CD4-positive, alpha-beta T cell treated with Interleukin-12 subunit alpha and Interleukin-12 subunit beta, for 1 hour (primary cell): ENCODE measurements at places on chromosomes 5 and 9.

DNA sequence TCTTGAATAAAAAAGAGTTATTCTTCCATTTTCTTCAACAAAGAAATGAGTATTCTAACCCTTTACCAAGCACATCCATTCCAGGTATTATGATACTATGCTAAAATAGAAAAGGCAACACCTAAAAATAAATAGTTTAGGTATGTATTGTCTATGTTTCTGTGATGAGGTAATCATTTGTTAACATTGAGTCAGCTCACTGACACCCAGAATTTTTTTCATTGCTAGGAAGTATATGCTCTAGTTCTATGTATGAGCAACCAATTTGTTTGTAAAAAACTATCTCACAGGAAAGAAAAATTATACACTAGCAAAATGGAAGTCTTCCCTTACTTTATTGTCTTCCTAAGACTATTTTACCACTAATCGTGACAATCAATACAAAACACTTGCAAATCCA, 615.6 kb upstream of the GRIN3A start:
- DNase-seq, result no peak

- DNase-seq, result no peak
These were observed 104.9 kb downstream of the ANKRD18B start for GRCh38 chr9:33628865-33629410.

DNA sequence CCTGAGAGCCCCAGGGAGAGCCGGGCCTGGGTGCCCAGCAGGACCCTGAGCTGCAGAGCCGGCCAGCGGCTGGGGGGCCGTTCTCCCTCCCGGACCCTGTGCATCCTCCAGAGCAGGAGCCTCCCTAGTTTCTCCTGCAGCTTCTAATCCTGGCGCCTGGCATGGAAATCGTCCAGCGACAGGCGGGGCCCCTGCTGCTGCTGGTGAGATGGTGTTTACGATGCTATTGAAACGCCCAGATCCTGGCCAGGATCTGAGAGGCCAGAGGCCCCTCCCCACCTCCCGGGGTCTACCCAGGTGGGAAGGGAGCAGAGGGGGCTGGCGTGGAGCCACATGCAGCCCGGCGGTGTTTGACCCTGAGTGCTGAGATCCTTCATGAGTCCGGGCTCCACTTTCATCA, 38.2 kb upstream of the CEP72 start:
- no peak for DNase-seq

- peak; percentile 16 for DNase-seq
These were observed 75.3 kb downstream of the ARHGAP26 start for GRCh38 chr5:142845402-142845921.

- no peak for DNase-seq
These were observed 537.2 kb upstream of the TLE4 start for GRCh38 chr9:79034583-79034982.

DNA sequence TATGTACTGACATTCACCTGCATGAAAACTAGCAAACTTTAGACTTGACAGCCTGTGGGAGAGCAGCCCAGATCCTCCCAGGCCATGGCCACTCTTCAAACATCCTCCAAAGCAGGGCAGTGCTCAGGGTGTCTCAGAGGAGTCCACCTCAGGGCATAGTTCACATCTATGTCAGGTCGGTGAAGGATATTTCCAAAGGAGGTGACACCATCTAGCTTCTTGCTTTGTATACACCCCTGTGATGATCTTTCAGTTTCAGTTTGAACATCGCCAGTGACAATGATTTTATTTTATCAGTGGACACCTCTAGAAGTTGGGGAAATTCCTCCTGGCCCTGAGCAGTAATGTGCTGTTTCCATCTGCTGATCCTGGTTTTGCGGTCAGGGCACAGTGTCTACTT, 20.1 kb downstream of the CDK20 start:
- no peak for DNase-seq
